CD4-positive, CD25-positive, alpha-beta regulatory T cell (primary cell): ENCODE measurements at places on chromosomes 2 and 18. TPM values are rescaled to one million over a fixed set of nuclear protein-coding genes. Genes with fewer than 3 reads are reported as not detected.
A peak's percentile ranks its signal among the peaks of the same experiment; 100 is the strongest.

The GALNT13 gene
- 0.09 TPM for polyA plus RNA-seq

The MAP4K4 gene
- polyA plus RNA-seq = 8.1 TPM

DNA sequence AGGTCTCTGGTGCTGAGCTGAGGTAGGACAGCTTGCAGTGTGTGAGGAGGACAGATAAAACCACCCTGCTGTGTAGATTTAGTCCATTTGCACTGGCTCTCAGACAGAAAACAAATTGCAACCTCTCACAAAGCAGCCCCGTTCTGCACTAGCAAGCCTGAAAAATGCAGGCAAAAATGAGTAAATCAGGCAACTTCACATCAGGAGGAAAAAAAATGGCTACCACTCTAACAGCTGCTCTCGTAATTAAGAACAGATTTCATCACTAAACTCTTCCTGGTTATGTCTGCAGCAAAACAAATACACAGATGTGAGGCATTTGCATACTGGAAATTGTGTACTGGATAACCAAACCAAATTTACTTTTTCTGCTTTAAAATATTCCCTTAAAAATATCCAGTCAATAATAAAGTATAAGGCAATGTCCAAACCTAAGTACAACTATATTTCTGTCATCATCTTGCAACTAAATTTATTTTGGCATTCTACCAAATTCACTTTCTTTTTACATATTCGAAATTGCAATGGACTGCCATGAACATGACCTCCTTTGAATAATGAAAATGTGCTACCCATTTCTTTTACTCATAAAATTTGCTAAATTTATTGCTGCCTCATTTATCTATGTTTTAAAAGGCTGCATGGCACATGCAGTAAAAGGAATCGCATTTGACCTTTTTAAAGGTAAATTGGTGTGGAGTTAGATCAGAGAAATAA lies 157.4 kb downstream of the AFF3 start:
- DNase-seq = no peak

GRCh38 chr2:11784747-11785610 lies 38.5 kb downstream of the LPIN1 start:
- DNase-seq = peak; percentile 23
